ENCODE measurements at places on chromosomes 2 and 18. TPM values are rescaled to one million over a fixed set of nuclear protein-coding genes. Genes with fewer than 3 reads are reported as not detected.

Gene CCDC68
- total RNA-seq, result 0.10 TPM

Gene DOK6
- total RNA-seq, result 2.5 TPM

Gene KATNAL2
- 20.2 TPM for total RNA-seq

Gene KCNK3
- 0.11 TPM for total RNA-seq

Gene ALKAL2
- total RNA-seq, result 2.6 TPM

Gene MARCO
- not detected for total RNA-seq

Gene SRSF7
- total RNA-seq, result 140 TPM

Gene GKN2
- total RNA-seq, result not detected

Gene LGALSL
- total RNA-seq, result 12.1 TPM

Gene PSMA8
- not detected for total RNA-seq

Gene TCF7L1
- 9.9 TPM for total RNA-seq

Gene YWHAQ
- total RNA-seq, result 378 TPM

Gene PROKR1
- total RNA-seq, result 2.8 TPM

Gene VWC2L
- total RNA-seq, result not detected

Gene MC2R
- total RNA-seq, result not detected

Gene PELI1
- 37.3 TPM for total RNA-seq

Gene AGXT
- not detected for total RNA-seq

Gene DSC1
- 0.04 TPM for total RNA-seq

Gene CFAP53
- not detected for total RNA-seq

Gene SUCLG1
- total RNA-seq, result 76.4 TPM

Gene SMCHD1
- 24.4 TPM for total RNA-seq

Gene LYPD6
- 3.0 TPM for total RNA-seq

Gene CRYGD
- 5.5 TPM for total RNA-seq

Gene FKBP1B
- total RNA-seq, result 40.5 TPM

Gene LAMA3
- total RNA-seq, result 0.21 TPM

Gene AGPS
- 28.4 TPM for total RNA-seq

Gene DNAH6
- total RNA-seq, result 0.04 TPM

Gene SLC5A6
- total RNA-seq, result 120 TPM

Gene REG1B
- not detected for total RNA-seq

Gene XDH
- 1.3 TPM for total RNA-seq

Gene IL36RN
- total RNA-seq, result not detected

Gene CAPG
- total RNA-seq, result 268 TPM

Gene VSNL1
- 32.8 TPM for total RNA-seq

Gene RBM43
- total RNA-seq, result 0.59 TPM

Gene SCN7A
- total RNA-seq, result not detected

Gene LDLRAD4
- 23.9 TPM for total RNA-seq

Gene GPR17
- total RNA-seq, result not detected

Gene FAM110C
- total RNA-seq, result 2.3 TPM

Gene RBBP8
- 43.2 TPM for total RNA-seq

Gene FAP
- not detected for total RNA-seq

Gene SPC25
- total RNA-seq, result 13.9 TPM

Gene ABCG8
- not detected for total RNA-seq

Gene UGGT1
- total RNA-seq, result 26.4 TPM

Gene CXCR1
- total RNA-seq, result not detected

Gene UGT1A1
- total RNA-seq, result not detected

Gene NMUR1
- total RNA-seq, result 0.22 TPM

Gene SCYGR4
- not detected for total RNA-seq

Gene DLX1
- 0.26 TPM for total RNA-seq

Gene MATN3
- total RNA-seq, result 3.6 TPM

Gene FBLN7
- 0.38 TPM for total RNA-seq

Gene IL1RL2
- not detected for total RNA-seq

All from H7 (cell line).